ENCODE measurements at places on chromosomes 1 and 21.

GRCh38 chr1:67415041-67415440, 15.2 kb downstream of the SERBP1 start:
- DNase-seq, result no peak

- DNase-seq, result peak; percentile 67
Observed at GRCh38 chr1:61055110-61055614, 27.2 kb upstream of the NFIA start.

- DNase-seq, result no peak
Observed at GRCh38 chr1:33659641-33660040, 187.2 kb downstream of the ZSCAN20 start.

DNA sequence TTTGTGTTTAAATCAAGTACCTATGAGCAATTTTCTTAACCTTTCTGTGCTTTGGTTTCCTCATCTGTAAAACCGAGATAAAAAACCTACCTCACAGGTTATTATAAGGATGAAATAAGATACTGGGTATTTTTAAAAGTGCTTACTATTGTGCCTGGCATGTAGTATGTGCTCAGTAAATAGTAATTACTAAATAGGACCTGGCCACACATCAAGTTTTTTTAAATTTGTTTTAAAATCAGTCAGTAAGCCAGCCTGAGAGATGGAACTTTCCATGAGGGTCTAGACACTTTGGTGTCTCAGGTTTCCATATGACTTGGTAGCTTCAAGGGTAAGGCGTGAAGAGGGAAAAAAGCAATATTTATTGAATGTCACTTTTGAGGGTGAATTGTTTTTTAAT, 7.0 kb upstream of the ATF3 start:
- DNase-seq, result no peak

DNA sequence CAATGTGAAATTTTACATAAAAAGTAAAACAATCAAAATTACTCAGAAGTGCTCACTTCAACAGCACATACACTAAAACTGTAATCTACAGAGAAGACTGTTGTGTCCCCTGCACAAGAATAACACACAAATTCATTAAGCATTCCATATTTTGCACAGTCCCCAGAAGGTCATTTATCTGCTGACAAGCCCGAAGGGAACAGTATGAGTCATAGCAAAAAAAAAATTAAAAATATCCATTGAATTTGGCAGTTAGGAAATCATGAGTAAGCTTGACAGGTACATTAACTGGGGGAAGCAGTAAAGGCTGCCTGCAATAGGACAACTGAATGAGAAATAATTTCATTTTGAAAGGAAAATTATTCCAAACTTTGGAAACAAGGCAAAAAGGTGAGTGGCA, 3.3 kb upstream of the CACYBP start:
- no peak for DNase-seq

DNA sequence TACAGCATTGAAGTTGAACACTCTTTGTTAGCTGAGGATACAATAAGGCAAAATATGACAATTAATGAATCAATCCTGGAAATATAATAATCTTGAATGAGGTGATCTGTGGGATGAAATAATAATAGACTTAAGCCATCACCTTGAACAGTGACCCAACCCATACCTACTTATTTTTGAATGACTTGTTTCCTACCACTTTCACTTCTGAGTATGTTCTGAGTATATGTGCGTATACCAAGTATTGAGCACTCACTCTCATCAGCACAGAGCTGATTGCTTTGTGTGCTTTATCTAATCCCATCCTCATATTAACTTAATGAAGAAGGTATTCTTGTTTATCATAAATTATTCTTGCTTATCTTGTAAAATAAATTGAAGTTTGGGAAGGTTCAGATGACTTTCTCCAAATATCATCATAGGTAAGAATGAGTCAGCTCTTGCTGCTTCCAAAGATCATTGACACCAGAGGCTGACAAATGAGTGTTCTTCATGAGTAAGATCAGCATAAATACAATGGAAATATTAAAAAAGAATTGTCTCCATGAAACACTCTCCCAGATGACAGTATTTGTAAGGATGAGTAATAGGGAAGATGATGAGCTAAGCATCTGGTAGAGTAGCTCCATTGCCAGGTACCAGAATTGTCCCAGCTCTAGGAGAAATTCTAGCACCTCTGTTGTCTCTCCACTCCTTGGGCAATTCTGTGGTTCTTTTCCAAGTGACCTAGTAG, 198.1 kb upstream of the KIAA0040 start:
- no peak for DNase-seq

- DNase-seq, result no peak
Observed at GRCh38 chr1:192158181-192158580, at the start of gene RGS18. RGS18 (plus strand) TSS chr1:192158462; CDS start chr1:192158638, 176 bp downstream.

GRCh38 chr1:22540337-22540736, 23.0 kb upstream of the EPHA8 start:
- DNase-seq, result no peak

- DNase-seq, result peak; percentile 96
Observed at GRCh38 chr21:38793926-38794713, 11.6 kb upstream of the ETS2 start.

- no peak for DNase-seq
Observed at GRCh38 chr1:175126347-175126746, 58.7 kb downstream of the TNN start.

- no peak for DNase-seq
Observed at GRCh38 chr1:59236721-59237545, 60.0 kb upstream of the FGGY start.

DNA sequence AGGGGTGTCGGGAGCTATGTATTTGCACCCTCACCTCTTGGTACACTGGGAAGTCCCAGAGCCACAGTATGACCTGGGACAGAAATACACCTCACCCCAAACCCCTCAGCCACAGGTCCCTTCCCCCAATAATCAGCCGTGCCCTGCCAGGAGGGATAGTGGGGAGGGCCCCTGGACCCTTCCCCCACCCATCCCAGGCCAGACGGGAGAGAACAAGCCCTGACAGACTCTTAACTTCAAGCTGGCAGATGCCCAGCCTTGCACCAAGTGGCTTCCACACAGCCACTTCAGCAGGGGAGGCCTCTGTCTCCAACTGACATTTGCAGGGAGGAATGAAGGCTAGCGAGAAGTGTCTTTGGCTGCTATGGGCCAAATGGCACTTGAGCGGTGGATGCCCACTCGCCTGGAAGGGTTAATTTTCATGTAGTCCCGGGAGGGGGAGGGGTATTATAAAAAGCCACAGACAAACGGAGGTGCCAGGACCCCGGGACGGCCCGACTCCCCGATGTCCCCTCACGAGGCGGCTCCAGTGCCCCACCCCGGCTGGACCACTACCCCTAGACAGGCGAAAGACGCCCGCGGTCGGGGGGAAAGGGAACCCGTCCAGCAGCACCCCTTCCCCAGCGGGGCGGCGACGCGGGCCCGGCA, 495 bp downstream of the SYNC start:
- DNase-seq, result peak; percentile 4

DNA sequence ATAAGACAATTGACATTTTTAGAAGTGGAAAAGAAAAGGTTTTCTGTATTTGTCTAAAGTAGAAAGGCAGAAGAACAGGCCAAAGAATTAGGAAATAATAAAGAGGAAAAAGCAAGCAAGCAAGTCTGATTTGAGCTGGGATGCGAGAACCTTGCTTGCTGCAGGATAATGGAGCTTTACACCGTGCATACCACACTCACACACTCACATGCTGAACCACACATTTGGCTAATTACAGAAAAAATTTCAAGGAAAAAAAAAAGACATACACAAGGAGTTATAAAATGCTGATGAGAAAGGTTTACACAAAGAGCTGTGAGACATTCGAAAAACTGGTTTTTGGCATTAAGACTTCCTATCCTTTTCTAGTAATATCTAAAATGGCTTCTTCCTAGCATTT, 593.9 kb downstream of the KIF26B start:
- no peak for DNase-seq

- DNase-seq, result no peak
Observed at GRCh38 chr1:115144176-115144575, 54.9 kb upstream of the TSPAN2 start.

GRCh38 chr1:235073968-235074522, 54.6 kb downstream of the TOMM20 start:
- no peak for DNase-seq

DNA sequence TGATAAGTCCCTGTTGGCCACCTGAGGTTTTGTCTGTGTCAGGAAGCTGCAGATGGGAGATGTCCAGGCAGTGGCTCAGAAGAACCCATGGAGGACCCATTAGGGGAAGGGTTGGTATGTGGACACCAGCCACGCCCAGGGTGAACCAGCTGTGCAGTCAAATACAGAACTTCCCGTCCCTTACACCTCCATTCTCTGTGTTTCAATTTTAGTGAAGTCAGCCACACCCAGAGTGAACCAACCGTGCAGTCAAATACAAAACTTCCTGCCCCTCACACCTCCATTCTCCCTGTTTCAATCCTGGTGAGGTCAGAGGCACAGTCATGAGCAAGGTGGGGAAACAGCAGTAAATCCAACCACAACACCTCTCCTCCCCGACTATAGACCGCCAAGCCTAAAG, 27.4 kb downstream of the BACE2 start:
- DNase-seq, result no peak

DNA sequence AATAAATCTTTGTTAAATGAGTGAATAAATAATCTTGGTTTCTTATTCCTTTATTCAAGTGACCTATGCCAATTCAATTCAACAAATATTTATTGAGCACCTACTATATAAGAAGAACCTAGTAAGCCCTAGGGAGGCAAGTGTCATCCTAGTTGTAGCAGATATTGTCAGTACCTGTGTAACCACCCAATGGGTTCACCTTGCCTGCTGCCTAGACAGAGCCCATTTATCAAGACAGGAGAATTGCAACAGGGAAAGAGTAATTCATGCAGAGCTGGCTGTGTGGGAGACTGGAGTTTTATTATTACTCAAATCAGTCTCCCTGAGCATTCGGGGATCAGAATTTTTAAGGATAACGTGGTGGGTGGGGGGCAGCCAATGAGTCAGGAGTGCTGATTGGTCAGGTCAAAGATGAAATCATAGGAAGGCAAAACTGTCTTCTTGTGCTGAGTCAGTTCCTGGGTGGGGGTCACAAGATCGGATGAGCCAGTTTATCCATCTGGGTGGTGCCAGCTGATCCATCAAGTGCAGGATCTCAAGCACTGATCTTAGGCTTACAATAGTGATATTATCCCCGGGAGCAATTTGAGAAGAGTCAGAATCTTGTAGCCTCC, 53.8 kb upstream of the KCNA3 start:
- DNase-seq, result no peak

GRCh38 chr1:226643177-226643576, 94.6 kb downstream of the STUM start:
- no peak for DNase-seq

DNA sequence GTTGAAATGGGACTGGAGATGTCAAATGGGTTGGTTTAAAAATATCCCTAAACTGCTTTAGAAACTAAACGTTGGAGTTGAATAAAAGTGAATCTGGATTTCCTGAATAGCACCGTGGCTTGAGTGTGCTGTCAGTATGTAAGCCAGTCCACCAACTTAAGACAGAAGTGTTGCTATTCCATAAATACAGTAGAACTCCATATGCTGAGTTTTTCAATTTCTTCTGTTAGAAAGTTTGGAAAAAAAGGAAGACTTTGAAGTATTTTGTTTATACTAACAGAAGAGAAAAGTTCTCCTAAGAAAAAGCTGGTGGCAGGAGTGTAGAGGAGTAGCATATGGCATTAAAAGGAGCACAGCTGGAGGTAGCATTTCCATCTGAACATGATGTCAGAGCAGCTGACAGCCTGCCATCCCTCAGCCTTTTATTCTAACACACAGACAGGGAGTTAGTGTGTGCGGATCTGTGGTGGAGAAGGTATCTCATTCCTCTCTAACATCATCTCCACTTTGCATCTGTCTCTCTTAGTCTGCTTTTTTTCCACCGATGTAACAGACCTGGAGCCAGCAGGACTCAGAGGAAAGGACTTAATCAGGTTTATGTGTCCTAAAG, at the start of gene ZBTB18:
Gene ZBTB18 (plus strand): TSS at position 449 of the 610 bp plus-strand sequence. CDS start 149 bp downstream, at position 598.
- DNase-seq, result peak; percentile 79

DNA sequence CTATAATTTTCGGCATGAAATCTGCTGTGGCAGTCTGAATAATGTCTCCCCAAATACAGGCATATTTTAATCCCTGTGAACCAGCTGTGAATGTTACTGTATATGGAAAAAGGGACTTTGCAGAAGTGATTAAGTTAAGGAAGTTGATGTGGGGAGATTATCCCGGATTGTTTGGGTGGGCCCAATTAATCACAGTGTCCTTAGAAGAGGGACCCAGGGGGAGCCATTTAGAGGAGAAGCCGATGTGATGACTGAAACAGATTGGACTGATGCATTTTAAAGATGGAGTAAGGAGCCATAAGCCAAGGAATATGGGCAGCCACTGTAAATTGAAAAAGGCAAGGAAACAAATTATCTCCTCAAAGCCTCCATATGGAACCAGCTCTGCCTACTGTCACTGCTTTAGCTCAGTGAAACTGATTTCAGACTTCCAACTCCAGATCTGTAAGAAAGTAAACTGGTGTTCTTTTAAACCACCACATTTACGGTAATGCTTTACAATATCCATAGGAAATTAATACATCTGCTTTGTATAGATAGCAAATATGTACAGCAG, 61.1 kb upstream of the GPR88 start:
- DNase-seq, result no peak

- no peak for DNase-seq
Observed at GRCh38 chr1:222339376-222339947, 208.4 kb downstream of the HHIPL2 start.

DNA sequence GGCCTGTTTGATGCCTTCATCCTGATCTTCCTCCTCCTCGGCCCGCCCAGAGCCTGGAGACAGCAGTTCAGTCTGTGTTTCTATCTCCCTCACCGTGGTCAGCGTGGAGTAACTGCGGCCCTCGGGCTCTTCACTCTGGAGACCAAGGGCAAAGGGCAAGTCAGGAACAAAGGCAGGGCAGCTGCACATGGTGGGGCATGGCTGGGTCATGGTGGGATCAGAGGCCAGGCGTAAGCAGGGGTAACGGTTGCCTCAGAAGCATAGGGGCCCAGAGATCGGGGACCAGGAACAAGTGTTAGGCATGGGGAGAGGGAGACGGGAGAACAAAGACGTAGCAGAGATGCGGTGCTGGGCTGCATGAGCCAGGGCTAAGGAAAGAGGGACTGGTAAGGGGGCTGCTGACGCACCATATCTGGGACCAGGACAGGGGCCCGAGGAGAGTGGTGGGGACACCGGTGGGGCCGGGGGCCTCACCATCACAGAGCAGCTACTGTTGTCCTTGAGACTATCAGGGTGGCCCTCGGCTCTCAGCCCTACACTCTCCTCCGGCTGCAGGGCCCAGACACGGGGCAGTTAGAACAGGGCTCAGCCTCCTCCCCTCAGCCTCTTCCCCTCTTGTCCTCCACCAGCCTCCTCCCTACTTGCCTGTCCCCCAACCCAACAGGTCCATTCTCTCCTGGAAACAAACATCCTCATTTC, 3.2 kb upstream of the ARHGAP30 start:
- no peak for DNase-seq

- no peak for DNase-seq
Observed at GRCh38 chr1:35808450-35809113, 766 bp downstream of the AGO4 start.

DNA sequence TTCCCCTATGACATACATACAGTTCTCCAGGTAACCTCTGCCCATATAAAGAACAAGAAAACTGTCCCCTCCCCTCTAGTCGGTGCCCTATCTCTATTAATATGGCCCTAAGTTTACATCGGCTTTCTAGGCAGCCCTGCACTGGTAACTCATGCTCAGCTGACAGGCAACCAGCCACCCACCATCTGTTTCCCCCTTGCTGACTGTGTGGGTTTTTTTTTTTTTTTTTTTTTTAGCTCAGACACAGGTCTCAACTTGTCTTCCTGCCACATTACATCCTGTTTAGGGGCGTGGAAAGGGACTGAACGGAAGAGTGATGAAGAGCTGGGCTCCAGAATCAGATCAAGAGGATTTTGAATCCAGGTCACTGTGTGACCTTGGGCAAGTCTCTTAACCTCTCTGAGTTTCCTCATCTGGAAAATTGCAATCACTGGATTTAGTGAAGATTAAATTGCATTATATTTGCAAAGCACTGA, 14.0 kb downstream of the LAPTM5 start:
- DNase-seq, result no peak

Measured in NCI-H510A treated with DMSO at 0.1 percent for 48 hours (cell line).